Thymus (tissue), 14 donors: ENCODE measurements at places on chromosomes 7 and 10. TPM values are rescaled to one million over a fixed set of nuclear protein-coding genes. Genes with fewer than 3 reads are reported as not detected.

GRCh38 chr10:51846856-51847506 lies 147.6 kb upstream of the CSTF2T start:
- no peaks in the 10 kb centered on the region for H3K4me1 ChIP-seq
- DNase-seq = no peak

ITIH5 gene
- 1.8 TPM for polyA plus RNA-seq

CLCN1 gene
- polyA plus RNA-seq = 0.57 TPM

ADAM22 gene
- polyA plus RNA-seq = 0.96 TPM

ASB10 gene
- polyA plus RNA-seq = 0.05 TPM

NUDT13 gene
- polyA plus RNA-seq = 3.2 TPM

ZNF488 gene
- polyA plus RNA-seq = 0.23 TPM
